ENCODE measurements at places on chromosomes 11 and 22.

- DNase-seq, result no peak
Measured at GRCh38 chr11:111414267-111414931, 35.3 kb upstream of the POU2AF1 start.

GRCh38 chr22:33232071-33232470 is 173.9 kb upstream of the SYN3 start:
- no peak for DNase-seq

GRCh38 chr11:29527391-29527936 is 489.4 kb downstream of the KCNA4 start:
- DNase-seq, result peak; percentile 1

GRCh38 chr22:49739138-49739537 is 88.5 kb downstream of the BRD1 start:
- no peak for DNase-seq

DNA sequence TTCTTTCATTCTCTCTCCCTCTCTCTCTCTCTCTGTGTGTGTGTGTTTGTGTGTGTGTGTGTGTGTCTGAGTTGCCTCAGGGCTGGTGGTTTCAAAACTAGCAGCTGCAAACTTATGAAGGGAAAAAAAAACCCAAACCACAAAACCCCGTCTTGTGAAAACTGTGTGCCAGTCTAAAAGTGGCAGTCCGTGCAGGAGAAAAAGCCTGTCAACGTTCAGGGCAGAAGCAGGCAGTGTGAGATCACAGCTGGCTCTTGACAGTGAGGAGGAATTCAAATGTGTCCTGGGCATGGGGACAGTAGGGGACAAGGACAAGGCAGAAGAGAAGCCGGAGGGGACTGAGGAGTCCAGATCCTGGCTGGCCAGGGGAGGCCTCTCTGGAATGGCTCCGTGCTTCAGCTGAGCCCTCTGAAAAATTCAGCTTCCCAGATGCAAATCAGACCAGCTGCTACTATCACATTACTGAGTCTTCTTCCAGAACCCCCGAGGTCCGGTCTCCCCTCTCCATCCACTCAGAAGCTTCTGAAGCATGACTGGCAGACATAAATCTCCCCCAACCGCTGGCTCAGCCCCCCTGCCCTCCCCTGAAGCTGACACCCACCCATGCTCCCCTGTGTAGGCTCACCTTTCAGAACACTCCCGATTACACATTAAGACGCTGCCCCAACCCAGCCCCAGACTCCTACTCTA is 31.9 kb downstream of the FLI1 start:
- DNase-seq, result no peak

GRCh38 chr22:19604711-19605268 is 80.6 kb upstream of the CLDN5 start:
- no peak for DNase-seq

DNA sequence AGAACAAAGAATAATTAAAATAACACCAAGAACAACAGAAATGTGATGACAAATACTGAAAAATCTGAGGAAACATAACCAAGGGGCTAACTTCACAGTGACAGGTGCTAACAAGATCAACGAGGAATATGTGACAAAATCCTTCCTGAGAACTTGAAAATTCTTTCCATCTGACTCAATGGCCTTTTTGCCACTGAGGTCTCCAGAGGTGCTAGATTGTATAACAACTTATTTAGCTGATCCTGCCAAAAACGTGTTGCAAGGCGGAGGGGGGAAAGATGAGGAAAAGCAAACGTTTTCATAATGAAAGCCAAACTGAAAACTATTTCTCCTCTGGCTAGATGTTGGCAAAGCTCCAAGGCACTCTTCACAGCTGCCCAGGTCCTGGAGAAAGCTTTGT is 364.5 kb downstream of the NTM start:
- no peak for DNase-seq

DNA sequence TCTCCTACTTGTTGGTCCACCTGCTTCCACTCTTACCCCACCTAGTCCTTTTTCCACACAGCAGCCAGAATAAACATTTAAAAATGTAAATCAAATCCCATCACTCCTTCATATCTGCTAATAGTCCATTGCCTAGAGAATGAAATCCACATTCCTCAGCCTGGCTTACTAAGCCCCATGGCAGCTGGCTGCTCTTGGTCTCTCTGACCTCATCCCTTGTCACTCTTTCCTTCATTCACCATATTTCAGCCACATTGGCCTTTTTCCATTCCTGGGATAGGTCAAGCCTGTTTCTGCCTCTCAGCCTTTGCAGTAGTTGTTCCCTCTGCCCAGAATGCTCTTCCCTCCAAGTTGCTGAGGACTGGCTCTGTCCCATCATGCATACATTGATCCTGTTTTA is 512.8 kb downstream of the INSC start:
- no peak for DNase-seq

GRCh38 chr22:27409299-27409698 is 392.3 kb downstream of the MN1 start:
- DNase-seq, result no peak

DNA sequence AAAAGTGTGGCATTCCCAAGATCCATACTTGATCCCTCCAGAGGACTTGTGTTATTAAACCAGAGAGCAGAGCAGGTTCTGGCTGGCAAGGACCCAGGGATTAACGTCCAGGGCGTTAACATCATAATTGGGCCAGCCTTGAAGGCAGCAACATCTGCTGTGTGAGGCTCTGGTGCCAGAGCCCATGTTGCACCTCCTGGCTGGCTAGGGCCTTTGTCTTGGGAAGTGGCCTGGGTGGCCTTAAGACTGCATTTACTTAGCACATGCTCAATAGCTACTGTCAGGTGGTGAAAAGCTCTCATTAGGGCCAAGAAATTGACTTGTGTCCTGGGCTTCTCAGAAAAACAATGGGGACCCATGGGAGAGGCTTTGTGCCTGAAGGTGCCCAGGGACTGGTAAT is 66.6 kb downstream of the CACNG2 start:
- no peak for DNase-seq

DNA sequence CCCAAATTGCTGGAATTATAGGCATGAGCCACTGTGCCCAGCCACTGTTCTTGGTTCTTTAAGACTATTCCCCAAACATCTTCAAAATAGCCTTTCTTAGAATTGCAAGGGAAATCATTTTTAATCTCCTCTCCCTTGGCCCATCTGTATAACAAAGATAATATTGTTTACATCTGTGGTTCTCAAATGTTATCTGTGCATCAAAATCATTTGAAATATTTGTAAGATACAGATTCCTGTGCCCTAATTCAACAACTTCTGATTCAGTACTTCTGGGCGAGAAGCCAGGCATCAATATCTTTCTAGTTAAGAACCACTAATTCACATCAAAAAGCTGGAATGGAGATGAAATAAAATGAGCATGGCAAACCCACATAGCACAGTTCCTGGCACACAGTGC is 83.0 kb downstream of the TMPRSS5 start:
- no peak for DNase-seq

GRCh38 chr11:114472661-114473060 is 33.4 kb downstream of the REXO2 start:
- no peak for DNase-seq

GRCh38 chr11:25612806-25613205 is 719.1 kb upstream of the ANO3 start:
- DNase-seq, result no peak

DNA sequence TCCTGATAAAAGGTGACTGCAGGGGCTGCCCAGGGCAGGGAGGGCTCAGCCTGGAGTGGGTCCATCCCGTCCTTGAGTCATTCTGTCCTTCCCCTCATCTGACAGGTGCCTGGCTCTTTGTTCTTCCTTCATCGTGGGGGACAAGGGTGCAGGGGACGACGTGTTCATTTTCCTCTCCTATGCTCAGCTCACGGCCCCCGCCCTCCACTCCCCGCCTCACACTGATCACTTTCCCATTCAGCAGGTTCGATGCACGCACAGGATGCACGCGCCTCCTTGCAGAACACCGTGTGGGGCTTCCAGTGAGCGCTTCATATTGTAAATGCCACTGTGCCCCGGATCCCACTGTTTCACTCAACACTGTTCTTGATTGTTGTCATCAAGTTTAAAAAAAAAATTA is 32.7 kb upstream of the SHANK2 start:
- DNase-seq, result no peak

- DNase-seq, result no peak
Measured at GRCh38 chr22:27617214-27617881, 184.2 kb downstream of the MN1 start.

DNA sequence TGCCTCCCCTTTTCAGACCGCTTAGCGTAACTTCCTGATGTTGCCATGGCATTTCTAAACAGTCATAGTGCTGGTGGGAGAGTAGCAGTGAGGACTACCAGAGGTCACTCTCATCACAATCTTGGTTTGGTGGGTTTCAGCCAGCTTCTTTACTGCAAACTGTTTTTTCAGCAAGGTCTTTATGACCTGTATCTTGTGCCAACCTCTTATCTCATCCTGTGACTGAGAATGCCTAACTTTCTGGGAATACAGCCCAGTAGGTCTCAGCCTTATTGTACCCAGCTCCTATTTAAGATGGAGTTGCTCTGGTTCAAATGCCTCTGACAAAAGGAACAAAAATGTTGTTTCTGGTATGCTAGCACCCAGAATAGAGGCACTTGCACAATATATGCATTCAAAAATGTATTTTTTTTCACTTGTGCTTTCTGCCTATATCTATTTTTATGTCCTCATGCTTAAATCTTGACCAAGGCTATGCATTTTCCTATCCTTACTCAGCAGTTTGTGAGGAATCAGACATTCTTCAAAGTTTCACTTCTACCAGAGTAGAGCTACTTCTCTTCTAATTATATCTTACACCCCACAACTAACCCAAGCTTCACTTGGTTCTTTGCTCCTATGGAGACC is 16.1 kb upstream of the OR51M1 start:
- DNase-seq, result no peak

DNA sequence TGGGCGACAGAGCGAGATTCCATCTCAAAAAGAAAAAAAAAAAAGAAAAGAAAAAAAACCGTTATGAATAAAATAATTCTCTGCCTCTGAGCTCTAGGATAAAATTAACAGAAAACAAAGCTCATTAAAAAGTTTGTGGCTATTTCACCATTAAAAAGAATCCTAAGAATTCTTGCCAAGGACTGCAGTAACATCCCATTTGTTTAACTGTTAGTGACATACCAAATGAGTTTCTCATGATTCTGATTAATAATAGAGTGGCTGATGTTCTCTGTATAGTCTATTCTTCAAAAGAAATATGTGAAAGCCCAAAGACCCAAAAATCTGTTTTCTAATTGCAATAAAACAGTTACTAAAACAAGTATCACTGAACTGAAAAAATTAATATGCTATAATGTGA is 19.7 kb downstream of the CLNS1A start:
- no peak for DNase-seq
